SK-MEL-5 (cell line): ENCODE measurements at places on chromosomes 16 and 17.

- DNase-seq = no peak
Measured at GRCh38 chr17:27540318-27541101, 84.3 kb downstream of the KSR1 start.

DNA sequence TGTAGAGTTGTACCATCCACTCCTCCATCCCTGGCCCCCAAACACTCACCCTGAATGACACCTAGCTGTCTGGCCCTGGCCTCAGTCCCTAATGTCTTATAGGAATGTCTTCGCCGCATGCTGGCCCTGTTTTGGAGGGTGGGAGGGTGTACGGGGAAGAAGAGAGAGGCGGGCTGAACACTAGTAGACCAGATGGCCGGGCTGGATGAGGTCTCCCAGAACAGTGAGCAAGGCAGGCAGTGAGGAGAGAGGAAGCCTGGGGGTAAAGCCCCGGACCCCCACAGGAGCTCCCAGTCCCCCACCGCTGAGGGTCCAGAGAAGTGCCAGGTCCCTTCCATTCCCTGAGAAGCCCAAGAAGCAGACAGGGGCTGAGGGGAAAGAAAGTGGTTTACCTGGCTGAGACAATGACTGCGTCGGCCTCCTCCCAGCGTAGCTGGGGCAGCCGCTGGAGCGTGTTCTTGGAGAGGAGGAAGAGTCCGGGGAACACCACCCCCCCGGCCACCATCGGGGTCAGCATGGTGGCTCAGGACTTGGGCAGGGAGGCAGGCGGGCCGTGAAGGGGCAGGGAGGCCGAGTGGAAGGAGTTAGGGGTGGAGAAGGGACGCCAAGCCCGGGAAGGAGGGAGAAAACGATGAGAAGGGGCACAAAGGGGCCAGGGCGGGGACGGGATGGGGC lies 923 bp downstream of the TLCD3B start:
- no peak for DNase-seq

DNA sequence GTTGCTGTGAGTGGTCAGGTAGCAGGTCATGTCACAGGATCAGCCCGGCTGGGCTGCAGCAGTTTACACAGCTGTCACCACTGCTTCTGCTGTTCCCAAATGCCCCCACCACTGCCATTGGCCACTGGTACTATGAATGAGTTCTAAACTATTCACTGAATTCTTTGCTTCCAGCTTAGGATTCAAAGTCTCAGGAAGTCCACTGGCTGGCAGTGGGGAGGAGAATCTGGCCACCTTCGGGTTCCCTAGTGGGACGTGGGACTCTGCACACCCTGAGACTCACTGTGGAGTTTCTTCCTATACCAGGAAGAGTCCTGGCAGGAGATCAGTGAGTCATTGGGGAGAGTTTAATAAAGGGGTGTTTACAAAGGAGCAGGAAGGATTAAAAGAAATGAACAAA lies 6.9 kb downstream of the MT1X start:
- DNase-seq = no peak

- no peak for DNase-seq
Measured at GRCh38 chr16:88076211-88076931, 125.1 kb downstream of the BANP start.

- DNase-seq = peak; percentile 90
Measured at GRCh38 chr17:80101011-80101945, at the start of gene GAA. Gene GAA, plus strand, starts transcription at chr17:80101581. Its CDS starts 3,006 bp downstream, at chr17:80104587.

- DNase-seq = no peak
Measured at GRCh38 chr16:4372001-4372577, 441 bp downstream of the VASN start.

DNA sequence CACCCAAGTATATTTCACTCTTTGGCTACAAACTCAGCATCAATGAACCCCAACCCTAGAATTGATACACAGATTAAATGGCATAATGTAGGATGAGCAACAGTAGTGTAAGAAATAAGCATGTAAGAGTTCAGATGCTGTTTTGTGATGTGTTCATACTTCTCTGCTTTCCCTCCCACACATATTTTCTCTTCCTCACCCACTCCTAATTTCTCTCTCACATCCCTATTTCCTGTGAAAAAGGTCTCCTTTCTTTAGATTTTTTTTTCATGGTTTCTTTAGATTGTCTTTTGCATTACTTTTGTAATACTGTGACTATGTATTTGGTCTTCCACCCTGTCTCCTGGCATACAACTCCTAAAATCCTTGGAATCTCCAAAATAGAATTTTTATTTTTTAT lies 21.7 kb downstream of the CREBBP start:
- no peak for DNase-seq

DNA sequence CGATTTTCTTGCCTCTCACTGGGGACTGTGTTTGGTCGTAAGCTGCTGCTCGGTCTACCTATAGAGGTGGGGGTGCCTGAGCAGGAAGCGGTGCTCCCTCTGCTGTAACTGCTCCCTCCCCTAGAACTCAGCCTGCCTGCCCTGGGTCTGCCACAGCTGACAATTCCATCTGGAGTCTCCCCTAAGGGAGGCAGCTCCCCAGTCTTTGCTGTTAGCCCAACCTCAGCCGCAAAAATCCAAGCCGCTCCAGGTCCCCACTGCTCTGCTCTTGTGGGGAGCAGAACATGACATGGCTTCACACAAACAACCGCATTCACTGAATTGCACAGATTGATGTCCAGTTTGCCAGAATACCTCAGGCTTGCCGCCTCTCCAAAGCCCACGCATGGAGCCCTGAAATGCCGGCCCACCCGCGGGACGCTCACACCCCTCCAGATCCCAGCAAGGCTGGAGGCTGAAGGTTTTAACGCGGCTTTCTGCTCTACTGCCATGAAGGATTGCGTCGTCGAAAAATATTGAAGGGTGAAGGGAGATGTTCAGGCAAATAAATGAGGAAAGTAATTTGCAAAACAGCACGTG lies 221.5 kb upstream of the FOXF1 start:
- no peak for DNase-seq

DNA sequence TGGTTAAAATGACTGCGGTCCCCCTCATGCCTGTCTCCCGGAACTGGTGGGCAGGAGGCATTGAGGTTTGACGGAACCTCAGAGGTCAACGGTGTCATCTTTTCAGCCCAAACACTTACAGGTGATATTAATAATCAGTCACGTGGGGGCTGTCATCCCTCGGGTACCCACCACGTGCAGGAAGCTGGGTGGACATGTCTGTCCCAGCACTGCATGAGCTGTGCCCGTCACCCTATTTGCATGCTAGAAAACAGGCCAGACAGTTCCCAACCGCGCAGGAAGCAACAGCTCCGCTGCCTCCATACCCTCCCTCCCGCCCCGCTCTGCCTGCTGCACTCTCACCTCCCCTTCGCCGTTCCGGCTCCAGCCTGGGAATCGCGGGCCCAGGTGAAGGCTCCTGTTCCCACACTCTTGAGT lies 1.4 kb downstream of the SYNGR3 start:
- no peak for DNase-seq

DNA sequence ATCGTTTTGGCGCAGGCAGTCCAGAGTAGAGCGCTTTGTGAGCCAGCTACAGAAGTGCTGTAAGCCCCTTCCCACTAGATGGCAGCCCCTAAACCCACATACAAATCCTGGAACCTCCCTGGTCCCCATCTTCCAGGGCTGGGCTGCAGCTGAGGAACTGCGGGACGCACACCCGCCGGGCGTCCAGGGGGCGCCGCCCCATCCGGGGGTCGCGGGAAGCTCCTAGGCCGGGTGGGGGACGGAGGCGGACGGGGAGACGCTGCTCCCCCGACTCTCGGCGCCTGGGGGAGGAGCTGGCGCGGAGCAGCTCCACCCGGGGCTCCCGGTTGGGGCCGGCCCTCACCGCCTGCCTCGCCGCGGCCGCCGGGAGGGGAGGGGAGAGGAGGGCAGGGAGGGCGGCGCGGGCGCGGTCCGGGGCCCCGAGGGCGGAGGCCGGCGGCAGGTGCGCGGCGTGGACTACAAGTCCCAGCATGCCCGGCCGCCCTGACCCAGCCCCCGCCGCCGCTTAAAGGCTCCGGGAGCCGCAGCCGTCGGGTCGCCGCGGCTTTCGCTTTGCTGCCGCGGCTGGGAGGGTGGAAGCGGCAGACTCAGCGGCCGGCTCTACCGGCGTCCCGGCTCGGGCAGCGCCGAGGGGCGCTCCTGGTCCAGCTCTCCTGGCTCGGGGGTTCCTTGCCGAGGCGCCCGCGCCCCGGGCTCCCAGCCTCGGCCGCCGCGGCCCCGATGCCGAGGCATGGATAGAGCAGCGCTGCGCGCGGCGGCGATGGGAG lies at the start of gene KSR1:
Gene KSR1 (plus strand): TSS at position 535 of the 767 bp plus-strand sequence. CDS start 196 bp downstream, at position 731.
- DNase-seq = peak; percentile 72

DNA sequence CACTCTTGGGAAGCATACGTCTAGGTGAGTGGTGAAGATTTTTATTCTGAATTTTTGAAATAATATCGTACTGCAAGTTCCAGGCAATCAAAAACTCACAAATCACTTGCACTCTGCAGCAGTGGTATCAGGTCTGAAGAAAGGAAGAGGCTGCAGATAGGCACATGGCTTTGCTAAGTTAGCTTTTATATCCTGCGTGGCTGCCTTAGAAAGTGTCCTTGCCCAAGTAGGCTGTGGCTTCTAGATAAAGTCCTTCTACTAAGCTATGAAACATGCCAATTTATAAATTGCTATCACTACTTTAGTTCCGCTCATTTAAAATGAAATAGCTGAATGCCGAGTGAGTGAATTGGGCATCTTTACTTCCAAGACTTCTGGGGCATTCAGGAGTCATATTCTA lies 17.9 kb downstream of the WWOX start:
- DNase-seq = no peak

DNA sequence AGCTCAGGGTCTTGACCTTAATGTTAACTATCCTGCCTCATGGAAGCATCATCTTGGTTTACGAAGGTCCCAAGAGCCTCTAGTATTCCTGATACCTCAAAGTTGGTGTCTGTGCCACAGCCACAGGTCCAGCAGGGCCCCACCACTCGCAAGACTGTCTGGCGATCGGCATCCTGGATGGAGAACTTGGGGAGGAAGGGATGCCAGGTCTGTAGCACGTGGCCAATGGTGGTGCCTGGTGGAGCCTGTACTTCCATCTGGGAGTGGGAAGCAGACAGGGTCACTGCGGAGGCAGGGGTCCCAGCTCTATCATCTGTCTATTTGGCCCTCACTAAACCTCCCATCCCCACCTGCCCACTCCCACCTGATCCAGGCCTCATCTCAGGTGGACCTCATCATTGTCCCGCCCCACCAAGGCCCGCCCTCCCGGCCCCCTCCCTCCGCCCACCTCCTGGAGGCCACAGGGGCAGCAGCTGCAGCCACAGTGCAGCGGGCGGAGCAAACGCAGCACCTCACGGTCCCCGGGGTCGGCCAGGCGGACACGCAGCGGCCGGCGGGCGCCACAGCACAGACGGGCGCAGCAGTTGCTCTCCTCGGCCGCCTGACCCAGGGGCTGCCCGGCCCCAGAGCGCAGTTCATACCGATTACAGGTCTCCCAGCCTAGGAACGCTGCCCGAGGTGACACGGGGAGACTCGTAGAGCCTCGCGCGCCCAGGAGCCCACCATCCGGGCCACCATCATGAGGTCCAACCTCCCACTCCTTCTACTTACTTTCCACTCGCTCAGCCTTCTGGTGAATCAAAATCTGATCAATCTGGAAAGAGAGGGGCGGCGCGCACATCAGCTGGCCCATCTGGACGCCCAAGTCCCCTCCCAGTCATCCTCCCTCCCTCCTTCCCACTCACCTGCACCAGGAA lies 1.4 kb downstream of the PLSCR3 start:
- no peak for DNase-seq

- DNase-seq = no peak
Measured at GRCh38 chr17:16211590-16211989, 3.7 kb downstream of the NCOR1 start.

DNA sequence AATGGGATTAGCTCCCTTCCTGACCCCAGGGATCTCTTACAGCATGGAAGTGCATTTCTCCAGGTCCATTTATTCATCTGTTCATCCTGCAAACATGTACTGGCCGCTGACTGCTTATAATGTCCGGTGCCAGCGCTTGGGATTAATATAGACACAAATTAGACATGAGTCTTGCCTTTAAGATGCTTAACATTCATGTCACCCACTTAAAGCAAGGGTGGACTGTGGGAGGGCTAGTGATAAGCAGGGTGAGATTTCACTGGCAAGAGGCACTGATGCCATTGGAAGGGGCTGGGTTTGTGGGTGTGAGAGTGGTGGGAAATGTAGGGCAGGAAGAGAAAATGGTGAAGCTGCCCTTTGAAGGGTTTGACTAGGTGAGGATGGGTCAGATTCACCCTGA lies 92.2 kb upstream of the MPHOSPH6 start:
- no peak for DNase-seq

DNA sequence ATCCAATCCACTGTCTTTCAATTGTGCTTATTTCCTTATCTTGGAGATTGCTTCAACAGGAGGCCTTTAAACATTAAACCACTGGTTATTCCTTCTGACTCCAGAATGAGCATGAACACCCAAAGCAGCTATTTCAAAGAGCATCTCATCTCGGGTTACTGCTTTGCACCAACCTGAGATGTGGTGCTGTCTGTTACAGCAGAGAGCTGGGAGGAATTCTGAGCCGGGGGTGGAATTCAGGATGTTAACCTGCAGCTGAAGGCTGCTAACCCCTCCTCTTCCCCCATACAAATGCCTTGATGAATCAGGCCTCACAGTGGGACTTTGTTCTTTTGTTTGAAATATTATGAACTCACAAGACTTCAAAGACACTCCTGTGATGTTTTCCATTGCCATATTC lies 113.1 kb downstream of the SHISA9 start:
- no peak for DNase-seq

- no peak for DNase-seq
Measured at GRCh38 chr17:48406936-48407567, 23.0 kb downstream of the SKAP1 start.

DNA sequence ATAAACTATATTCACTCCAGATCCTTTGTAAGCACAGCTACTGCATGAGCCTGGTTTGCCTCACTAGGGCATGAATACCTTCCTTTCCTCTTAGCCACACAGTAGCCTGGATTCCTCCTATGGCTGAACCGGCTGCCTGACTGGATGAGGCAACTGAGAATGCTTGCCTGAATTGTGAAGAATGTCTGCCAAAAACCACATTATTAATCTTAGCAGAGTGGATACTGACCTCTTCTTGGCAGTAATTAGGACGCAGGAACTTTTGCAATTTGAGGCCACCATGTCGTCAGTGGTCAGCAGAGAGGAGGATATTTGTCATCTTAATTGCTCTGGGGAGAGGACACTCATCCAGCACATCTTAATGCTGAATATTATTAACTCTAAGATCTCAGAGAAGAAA lies 651.8 kb upstream of the GOT2 start:
- DNase-seq = no peak

- no peak for DNase-seq
Measured at GRCh38 chr16:4682616-4683254, 10.6 kb upstream of the NUDT16L1 start.

DNA sequence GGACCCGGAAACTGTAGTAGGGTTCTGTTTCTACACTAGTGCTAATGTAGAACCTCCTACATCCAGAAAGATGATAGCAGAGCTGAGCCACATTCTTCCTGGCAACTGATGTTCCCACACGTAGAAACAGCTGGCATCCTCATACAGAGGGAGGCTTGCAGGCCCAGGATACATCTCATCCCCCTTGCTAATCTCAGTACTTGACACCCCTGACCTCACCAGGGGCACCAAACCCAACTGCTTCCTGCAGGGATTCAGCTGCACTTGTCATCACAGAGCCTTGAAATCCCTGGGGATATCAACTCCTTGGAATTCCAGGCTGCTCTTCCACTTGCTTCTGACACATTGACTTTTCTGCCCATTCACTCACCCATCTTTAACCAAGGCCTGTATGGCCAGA lies 75.2 kb upstream of the HSBP1 start:
- no peak for DNase-seq

- no peak for DNase-seq
Measured at GRCh38 chr17:28057731-28058246, 15.3 kb downstream of the NLK start.

- no peak for DNase-seq
Measured at GRCh38 chr17:51638971-51639370, 378.6 kb downstream of the UTP18 start.
